Epithelial cell of esophagus (primary cell): ENCODE measurements at places on chromosomes 4 and X.
A peak's percentile ranks its signal among the peaks of the same experiment; 100 is the strongest.

DNA sequence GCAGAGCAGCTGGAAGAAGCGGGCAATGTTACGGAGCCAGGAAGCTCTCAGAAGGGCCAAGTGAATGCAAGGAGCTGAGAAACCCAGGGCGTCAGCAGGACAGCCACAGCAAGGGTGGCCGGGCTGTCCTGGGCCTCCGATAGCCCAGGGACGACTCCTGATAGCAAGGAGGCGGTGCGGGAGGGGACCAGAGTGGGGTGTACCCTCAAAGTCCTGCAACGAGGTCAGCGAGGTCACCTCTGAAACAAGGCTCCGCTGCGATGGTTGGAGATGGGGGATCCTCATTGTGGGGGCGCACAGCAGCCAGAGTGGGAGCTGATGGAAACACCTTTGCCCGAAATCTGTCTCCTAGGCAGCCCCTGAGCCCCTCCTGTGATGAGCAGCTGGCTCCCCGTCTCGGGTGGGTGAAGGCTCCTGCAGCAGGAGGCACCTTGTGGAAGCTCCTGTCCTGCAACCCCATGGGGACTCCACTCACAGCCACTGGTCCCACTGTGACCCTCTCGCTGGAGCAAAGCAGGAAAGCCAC is 4.3 kb upstream of the CCNQ start:
- DNase-seq, result no peak

DNA sequence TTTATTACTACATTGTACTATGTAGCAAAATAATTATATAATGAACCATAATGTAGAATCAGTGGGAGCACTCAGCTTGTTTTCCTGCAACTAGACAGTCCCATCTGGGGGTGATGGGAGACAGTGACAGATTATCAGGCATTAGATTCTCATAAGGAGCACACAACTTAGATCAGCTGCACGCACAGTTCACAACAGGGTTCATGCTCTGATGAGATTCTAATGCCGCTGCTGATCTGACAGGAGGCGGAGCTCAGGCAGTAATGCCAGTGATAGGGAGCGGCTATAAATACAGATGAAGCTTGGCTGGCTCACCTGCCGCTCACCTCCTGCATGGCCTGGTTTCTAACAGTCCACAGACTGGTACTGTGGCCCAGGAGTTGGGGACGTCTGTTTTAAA is 199.2 kb downstream of the MAB21L2 start:
- DNase-seq, result no peak

- DNase-seq, result peak; percentile 92
Observed at GRCh38 chr4:123555233-123555806, 158.7 kb downstream of the SPRY1 start.

DNA sequence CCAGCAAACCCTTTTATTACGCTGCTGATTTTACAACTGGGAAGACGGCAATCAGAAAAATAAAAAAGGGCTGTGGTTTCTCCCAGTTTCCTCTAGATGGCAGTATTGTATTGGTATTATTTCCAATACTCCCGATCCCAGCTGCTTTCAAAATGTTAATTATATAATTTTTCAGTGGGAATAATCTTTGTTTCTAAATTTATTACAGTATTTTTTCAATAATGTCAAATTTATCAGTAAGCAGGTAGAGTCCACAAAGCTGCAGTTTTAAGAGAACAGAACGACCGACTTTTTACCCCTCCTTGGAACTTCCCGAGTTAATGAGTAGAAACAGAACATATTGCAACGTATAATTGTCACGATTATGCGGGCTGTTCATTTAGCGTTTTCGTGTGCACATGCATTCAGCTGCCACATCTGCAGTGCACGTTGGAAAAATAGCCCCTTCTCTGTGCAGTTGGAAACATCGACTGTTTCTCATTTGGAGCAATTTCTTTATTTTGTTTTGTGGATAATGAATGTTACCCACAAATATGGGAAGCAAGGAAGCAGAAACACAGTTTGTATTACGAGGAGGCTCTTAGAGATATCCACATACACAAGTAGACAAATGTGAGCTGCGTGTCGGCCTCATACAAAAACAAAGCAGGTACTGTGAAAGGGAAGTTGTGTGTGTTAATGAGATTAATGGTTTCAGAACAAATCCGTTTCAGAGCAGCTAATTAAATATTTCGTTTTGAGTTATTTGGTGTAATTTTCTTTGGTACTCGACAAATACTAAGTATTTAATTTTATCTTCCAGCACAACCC is 188.0 kb downstream of the STIM2 start:
- peak; percentile 28 for DNase-seq

DNA sequence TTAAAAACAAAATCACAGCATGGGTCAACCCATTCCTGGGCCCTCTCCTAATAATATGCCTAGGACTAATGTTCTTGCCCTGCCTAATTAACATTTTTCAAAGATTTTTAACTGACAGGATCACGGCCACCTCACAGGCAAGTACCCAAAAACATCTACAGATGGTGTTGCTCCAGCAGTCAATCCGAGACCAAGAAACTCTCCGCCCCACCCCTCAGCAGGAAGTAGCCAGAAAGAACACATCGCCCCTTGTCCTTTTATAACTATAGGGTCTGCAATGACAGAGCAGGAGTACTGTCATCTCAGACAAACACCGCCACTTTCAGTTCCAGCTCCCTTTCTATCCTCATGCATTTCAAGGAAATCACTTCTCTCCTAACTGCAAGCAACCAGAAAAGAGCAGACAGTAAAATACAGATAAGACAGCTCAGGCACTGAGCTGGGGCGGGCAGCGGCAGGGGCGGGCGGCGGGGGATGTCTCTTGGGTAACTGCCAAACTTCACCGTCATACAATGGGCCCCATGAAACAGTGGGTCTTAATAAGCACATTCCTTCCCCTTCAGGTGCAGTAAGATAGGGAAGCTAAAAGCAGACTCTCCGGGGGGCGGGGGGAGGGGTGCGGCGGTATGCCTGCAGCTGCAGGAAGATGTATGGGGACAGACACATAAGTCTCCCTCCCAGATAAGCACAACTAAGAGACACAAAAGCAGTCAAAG is 67.4 kb downstream of the ZNF182 start:
- no peak for DNase-seq

DNA sequence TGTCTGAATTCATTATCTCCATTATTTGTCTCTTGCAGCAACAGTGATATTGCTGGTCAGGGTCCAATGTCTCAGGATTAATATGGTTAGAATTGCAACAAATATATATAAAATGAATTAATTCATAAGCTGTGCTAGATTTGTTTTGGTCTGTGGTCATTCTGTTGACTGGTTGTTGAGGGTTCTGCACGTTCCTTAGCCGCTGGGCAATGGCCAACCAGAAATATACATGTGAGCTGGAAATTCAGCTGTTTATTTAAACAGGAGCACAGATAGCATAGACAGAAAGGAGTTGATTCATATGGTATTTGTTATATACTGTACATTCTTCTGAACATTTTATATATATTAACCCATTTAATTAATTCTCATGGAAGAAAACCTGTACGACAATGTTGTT is 100.8 kb downstream of the RPA4 start:
- DNase-seq, result no peak

GRCh38 chrX:459611-460010 is 72.9 kb upstream of the PPP2R3B start:
- no peak for DNase-seq

DNA sequence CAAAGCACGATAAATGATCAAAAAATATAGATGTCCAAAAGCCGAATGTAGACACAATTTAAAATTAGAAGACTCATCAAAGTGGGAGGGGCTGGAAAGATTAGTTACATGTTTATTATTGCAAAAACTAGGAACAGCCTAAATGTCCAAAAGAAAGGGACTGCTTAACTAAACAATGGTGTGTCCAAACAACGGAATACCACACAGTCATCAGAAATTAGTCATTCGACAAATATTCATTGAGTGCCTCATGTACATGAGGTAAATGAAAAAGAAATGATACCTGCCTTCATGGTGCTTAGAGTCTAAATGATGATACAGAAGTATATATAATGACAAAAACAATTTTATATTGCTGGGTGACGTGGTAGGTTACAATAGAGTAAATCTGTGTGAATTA is 139.7 kb downstream of the MAML3 start:
- peak; percentile 23 for DNase-seq

- no peak for DNase-seq
Observed at GRCh38 chrX:13338996-13339515, 19.2 kb upstream of the ATXN3L start.
